Esophagus muscularis mucosa (tissue), 4 donors: ENCODE measurements at places on chromosomes 5 and 9. TPM values are rescaled to one million over a fixed set of nuclear protein-coding genes. Genes with fewer than 3 reads are reported as not detected.

GRCh38 chr5:38874948-38875456 is 29.2 kb downstream of the OSMR start:
- H3K27me3 ChIP-seq = no peaks in the 10 kb centered on the region
- H3K36me3 ChIP-seq = peaks cover 48% of the 10 kb centered on the region
- H3K4me1 ChIP-seq = peaks cover 8% of the 10 kb centered on the region

The PCDHA2 gene
- total RNA-seq = 0.13 TPM

DNA sequence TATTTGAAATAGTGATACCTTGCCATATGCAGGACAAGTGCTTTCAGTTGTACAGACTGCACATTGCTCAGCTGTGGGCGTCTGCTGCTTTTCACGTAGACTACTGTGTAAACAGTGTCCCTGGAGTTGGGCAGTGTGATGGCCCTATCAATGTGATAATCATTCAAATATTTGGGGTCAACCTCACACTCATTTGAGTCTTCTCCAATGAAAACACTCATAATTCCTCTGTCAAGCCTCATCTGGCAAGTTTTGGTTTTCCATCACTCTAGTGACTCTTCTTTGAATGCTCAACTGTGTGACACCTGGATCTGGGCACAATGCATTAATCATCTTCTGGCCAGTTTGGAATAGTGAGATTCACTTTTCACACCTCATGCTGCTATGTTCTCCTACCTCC is 64.4 kb downstream of the UGCG start:
- no peak overlapping the region for H3K27ac ChIP-seq
- no peak overlapping the region for H3K4me3 ChIP-seq
- H3K4me1 ChIP-seq = peaks cover 8% of the 10 kb centered on the region
- no peak for DNase-seq
- no peaks in the 10 kb centered on the region for H3K36me3 ChIP-seq
- no peaks in the 10 kb centered on the region for H3K27me3 ChIP-seq

The SH3RF2 gene
- 1.7 TPM for total RNA-seq

DNA sequence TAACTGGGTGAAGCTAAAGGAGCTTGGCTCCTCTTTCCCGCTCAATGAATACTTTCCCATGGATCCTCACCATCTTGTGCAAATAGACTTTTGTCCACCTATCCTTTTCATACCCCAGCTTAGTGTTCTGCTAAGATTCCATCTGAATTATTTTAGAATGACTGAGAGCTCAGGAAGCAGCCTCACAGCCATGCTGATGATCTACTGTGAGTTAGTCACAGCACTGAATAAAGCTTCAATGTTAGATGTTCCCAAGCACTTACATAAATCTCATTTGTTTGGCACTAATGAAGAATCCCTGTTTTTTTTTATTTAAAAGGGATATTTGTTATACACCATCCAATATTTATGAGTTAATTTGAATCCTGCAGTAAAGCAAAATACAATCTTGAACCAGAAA is 317.6 kb upstream of the TRPC7 start:
- no peaks in the 10 kb centered on the region for H3K4me1 ChIP-seq
- no peaks in the 10 kb centered on the region for H3K27me3 ChIP-seq
- no peak overlapping the region for H3K27ac ChIP-seq
- no peak overlapping the region for H3K4me3 ChIP-seq
